DMS153 (cell line): ENCODE measurements at places on chromosomes 5 and 9.

- DNase-seq: no peak
Observed at GRCh38 chr5:138243794-138244193, 30.6 kb downstream of the GFRA3 start.

- DNase-seq: no peak
Observed at GRCh38 chr9:116905171-116905588, 218.1 kb downstream of the TRIM32 start.

- no peak for DNase-seq
Observed at GRCh38 chr9:22060831-22061383, 51.8 kb upstream of the CDKN2B start.

DNA sequence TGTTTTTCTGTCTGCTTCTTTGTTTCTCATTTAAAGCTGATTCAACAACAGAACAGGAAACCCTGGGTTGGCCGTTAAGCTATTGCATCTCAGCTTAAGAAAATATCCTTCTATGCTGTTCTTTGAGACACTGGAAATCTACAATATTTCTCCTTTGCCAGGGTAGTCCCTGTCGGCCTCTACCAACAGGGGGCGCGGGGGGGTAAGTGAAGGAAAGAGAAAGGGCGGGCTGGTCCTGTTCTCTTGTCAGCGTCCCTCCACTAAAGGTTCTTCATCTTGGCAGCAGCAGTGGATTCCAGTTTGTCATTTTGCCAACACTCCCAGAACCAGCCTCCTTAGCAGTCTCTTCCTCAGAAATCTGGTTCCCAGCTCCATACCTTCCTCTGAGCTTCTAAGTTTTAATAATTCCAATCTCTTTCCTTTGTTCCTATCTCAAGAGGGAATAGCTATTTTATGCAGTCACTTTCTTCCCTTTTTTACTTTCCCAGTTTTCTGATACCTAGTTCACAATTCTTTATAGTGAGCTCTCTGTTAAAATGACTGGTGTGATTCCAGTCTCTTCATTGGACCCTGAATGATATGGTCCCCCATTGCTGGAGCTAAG is 222.3 kb downstream of the GLIS3 start:
- DNase-seq: no peak
